NCI-H2107 (cell line): ENCODE measurements at places on chromosomes 3 and 15.

DNA sequence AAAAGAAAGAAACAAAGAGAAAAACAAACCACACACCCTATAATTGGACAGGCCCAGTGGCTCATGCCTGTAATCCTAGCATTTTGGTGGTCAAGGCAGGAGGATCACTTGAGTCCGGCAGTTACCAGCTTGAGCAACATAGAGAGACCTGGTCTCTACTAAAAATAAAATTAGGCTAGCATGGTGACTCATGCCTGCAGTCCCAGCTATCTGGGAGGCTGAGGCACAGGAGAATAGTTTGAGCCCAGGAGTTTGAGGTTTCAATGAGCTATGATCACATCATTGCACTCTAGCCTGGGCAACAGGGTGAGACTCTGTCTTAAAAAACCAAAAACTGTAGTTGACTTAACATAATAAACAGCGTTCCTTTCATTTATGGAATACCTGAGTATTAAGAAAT lies 72.3 kb upstream of the ST3GAL6 start:
- no peak for DNase-seq

DNA sequence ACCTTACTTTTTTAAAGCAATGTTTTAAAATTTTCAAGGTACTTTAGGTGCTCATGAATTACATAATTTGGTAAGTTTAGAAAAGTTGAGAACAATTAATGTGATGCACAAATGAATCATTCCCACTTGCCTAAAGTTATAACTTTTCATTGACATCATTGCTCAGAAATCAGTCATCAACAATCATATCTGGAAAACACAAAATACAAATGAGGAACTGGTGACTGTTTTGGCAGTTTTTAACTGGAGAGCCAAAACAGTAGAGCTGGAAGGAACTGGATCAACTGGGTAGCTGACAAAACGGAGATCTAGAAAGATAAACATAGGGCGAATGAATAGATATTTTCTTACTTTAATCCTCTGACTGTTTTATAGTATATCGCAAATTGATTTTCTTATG lies 767.1 kb downstream of the IGSF11 start:
- no peak for DNase-seq

- DNase-seq = no peak
These were observed 18.0 kb downstream of the ESYT3 start for GRCh38 chr3:138452436-138452835.

- no peak for DNase-seq
These were observed 563.8 kb downstream of the TBL1XR1 start for GRCh38 chr3:176633511-176633910.

GRCh38 chr3:128784232-128784631 lies 58.2 kb downstream of the RAB7A start:
- DNase-seq = no peak

DNA sequence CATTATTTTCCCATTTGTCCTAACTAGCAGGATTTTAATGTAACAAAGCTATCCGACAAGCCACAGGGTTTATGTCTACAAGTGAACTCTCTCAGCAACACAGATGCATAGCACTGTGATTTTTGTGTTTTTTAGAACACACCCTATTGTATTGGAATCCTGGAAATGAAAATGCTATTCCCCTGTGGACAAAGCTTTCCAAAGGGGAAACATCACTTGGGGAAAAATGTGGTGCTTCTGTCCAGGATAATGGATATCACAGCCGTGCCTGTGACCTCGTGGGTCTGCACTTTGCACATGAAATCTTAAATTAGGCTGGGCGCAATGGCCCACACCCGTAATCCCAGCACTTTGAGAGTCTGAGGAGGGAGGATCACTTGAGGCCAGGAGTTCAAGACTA lies 60.6 kb downstream of the EFCAB12 start:
- no peak for DNase-seq

GRCh38 chr3:101184111-101184510 lies 136.3 kb downstream of the IMPG2 start:
- no peak for DNase-seq

DNA sequence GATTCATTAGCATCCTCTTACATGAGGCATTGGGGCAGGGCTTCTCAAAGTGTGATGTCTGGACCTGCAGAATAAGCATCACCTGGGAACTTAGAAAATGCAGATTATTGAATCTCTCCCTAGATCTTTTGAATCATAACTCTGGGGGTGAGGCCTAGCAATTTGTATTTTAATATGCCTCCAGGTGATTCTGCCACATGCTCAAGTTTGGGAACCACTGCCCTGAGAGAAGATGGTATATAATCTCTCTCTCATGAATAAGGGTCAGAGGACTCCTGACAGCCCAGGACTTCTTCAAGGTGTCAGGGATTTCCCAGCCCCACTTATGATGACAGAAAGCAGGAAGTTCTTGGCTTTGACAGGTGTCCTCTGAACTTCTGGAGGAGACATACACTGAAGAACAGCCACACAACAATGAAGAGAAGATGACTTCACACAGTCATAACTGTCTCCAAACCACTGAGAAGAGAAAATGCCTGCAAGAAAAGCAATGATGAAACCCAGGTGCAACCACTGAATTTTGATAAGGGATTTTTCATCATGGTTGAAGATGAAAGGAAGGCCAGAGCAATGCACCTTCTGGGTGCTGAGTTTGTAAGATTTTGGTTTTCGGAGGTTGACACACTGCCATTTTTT lies 211.9 kb upstream of the MRPL3 start:
- no peak for DNase-seq

DNA sequence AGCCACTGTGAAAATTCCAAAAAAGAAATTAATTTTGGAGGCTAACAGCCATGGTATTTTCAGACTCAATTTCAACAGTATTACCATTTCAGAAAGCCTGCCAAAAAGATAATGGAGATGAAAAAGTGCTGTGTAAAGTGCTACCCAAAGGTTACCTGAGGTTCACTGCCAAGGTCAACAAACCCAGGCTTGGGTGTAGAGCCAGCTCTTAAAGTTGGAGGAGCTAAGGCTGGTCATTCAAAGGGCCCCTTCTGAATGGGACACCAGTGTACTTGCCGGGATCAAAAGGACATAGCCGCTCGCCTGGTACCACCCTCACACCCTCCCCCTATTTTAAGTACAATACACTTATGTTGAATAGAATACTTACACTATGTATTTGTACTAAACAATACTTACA lies 64.5 kb downstream of the ETV5 start:
- DNase-seq = no peak

DNA sequence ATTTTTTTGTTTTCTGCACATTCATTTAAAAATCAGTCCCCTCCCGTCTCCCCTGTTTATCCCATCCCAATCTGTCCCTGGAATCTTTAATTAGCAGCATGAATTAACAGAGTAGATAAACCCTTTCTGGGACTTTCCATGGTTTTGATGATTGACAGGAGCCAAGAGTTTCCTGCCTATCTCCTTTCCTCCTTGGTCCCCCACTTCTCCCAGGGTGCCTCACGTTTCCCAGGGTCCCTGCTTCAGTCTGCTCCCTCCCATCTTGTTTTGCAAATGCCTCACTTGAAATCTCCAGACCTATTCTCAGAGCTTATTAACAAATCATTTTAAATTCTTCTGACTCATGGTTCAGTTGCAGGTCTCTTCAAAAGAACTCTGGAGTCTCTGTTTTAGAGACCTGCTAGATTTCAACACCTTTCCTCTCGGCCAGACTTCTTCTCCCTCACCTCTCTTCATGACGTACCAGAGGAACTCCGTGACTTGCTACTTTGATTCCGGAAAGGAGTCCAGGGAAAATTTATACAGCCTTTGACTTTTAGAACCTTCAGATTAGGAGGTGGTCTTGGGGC lies 238.5 kb downstream of the ITPR1 start:
- no peak for DNase-seq

GRCh38 chr3:3771094-3771493 lies 28.1 kb upstream of the LRRN1 start:
- DNase-seq = no peak
